ENCODE measurements at places on chromosomes 16 and 17.

DNA sequence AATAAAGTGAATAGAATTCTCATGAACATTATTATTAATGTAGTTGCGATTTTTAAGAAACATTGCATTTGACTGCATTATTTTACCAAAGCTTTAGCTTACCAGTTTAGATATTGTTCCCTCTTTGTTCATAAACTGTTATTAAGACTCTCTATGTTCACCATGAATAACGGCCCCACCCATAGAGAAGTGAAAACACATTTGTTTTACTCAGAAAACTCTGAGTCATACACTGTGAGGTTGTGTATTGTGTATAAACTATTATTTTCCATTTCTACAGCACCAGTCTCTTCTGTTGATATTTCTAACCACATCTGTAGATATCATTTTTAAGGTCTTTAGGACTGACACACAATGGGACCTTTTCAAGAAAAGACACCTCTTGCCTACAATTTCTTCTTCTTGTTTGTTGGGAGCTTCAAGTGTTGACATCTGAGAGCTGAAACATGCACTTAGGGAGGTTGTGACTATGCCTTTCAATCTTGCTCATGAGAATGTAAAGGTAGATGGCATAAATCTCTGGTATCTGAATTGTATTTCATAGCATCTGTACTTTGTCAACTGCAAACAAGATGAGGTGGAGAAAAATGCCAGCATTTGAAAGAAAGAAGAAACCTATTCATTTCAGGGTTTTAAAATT lies 252.9 kb upstream of the CDH8 start:
- DNase-seq, result no peak

- DNase-seq, result no peak
Measured at GRCh38 chr17:66702106-66702936, 132.6 kb upstream of the CACNG5 start.

- DNase-seq, result peak; percentile 42
Measured at GRCh38 chr17:7281074-7281952, at the start of gene SLC2A4. SLC2A4 (plus strand) TSS chr17:7281718; CDS start chr17:7281935, 217 bp downstream.

DNA sequence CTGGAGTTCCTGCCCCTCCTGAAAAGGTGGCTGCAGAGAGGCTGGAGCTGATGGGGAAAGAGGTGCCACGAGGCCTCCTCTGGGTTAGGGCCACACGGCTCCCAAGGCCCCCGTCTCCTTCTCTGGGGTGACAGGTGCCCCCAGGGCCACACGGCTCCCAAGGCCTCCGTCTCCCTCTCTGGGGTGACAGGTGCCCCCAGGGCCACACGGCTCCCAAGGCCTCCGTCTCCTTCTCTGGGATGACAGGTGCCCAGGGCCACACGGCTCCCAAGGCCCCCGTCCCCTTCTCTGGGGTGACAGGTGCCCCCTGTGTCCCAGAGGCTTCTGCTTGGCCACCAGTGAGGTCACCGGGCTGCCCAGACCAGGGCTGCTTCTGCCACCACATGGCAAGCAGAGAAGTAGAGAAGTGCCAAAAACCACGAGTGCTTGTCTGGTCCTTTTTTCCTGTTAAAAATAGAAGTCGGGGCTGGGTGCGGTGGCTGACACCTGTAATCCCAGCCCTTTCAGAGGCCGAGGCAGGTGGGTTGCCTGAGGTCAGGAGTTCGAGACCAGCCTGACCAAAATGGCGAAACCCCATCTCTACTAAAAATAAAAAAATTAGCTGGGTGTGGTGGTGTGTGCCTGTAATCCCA lies 4.1 kb downstream of the CAPN15 start:
- no peak for DNase-seq

Measured in activated T-helper 1 cell treated with anti-CD3 and anti-CD28 coated beads, Interleukin-2, amount 50 U/mL, for 16 hours (primary cell).